ENCODE measurements at places on chromosomes 7 and 10. TPM values are rescaled to one million over a fixed set of nuclear protein-coding genes. Genes with fewer than 3 reads are reported as not detected.

DNA sequence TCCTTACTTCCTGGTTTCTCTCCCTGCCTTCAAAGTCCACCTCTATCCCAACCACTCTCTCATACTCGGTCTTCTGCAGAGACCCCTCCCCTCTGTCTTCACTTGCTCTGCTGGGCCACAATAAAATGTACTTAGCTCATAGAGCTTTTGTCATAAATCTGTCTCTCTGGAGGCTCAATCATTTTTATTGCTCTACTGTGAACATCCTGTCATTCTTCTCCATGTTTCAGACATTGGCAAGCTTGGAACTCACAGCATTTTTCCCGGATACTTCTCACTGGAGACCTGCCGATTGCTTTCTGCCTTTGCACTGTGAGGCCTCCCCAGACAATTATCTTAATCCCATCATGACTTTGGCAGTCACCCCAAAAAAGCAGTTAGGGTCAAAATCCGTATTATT lies 192.3 kb upstream of the ZMIZ1 start:
- no peaks in the 10 kb centered on the region for H3K36me3 ChIP-seq
- peak; percentile 66 for DNase-seq
- no peak overlapping the region for H3K4me3 ChIP-seq
- no peaks in the 10 kb centered on the region for H3K4me1 ChIP-seq
- H3K27ac ChIP-seq = no peak overlapping the region

GRCh38 chr10:129888784-129889616 lies 75.1 kb downstream of the EBF3 start:
- no peaks in the 10 kb centered on the region for H3K27me3 ChIP-seq
- no peak overlapping the region for H3K4me3 ChIP-seq
- DNase-seq = peak; percentile 2

GRCh38 chr7:40332516-40332915 lies 197.7 kb downstream of the SUGCT start:
- DNase-seq = no peak
- no peak overlapping the region for H3K4me3 ChIP-seq
- H3K36me3 ChIP-seq = no peaks in the 10 kb centered on the region
- H3K4me1 ChIP-seq = peaks cover 2% of the 10 kb centered on the region
- H3K27ac ChIP-seq = no peak overlapping the region
- H3K27me3 ChIP-seq = no peaks in the 10 kb centered on the region

DNA sequence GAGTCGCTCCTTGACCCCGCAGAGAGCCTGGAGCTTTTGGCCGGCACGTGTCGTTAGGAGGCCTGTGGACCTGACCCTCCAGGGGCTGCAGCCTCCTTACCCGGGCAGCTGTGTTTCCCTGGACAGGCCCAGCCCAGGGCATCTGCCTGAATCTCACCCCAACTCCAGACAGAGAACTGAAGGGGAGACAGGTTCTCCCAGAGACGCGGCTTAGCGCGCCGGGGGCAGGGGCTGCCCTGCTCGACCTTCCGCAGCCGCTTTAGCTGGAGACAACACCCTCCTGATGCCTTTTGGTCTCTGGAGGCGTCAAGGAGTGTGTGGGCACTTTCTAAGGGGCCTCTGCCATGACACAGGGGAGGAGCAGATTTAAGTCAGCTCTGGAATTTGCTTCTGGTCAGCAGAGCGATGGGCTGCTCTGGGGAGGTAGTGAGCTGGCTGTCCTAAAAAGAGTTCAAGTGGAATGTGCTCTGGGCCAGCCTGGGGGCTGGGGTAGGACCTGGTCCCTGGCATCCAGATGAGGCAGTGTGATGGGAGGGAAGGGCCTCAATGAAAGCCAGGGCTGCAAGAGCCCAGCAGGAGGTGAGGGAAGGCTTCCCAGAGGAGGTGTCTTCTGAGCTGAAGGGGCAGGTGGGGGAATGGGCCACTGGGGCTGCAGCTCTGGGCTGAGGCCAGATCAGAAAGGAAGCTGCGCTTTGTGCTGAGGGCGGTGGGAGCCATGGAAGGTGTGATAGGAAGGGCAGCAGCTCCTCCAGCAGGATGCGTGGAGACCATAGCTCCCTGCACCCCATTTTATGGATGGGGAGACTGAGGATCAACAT lies 5.8 kb downstream of the GRIFIN start:
- H3K4me1 ChIP-seq = peaks cover 7% of the 10 kb centered on the region
- no peaks in the 10 kb centered on the region for H3K27me3 ChIP-seq

DNA sequence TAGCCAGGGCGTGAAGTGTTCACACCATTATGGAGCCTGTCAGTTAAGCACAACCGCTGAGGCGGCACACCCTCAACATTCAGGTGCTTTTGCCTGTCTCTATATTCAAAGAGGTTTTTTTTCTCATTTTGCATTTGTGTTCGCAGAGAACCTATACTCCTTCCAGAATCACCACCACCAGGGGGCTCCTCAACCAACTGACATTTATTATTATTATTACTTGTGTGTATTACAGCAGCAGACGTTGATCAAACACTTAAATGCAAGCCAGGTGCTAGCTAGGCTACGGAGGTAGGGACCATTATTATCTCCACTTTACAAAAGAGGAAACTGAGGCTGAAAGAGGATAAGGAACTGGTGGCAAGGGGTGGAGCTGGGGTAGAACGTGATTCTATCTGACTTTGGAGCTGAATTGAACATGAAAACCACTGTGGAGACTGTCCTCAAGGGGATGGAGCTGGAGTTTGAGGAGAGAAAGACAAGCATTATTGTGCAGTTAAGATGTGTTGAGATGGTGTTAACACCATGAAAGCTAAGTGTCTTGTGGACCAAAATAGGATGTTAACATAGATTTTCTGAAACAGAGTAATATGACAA lies 133.8 kb upstream of the PLXNA4 start:
- no peak overlapping the region for H3K4me3 ChIP-seq
- H3K27me3 ChIP-seq = peaks cover 2% of the 10 kb centered on the region
- no peak overlapping the region for H3K27ac ChIP-seq

GRCh38 chr7:4260867-4261600 lies 421.1 kb upstream of the FOXK1 start:
- H3K4me1 ChIP-seq = no peaks in the 10 kb centered on the region
- no peaks in the 10 kb centered on the region for H3K27me3 ChIP-seq
- no peaks in the 10 kb centered on the region for H3K36me3 ChIP-seq
- H3K27ac ChIP-seq = no peak overlapping the region
- DNase-seq = no peak

GRCh38 chr10:1022413-1022812 lies 3.2 kb downstream of the IDI2 start:
- no peak for DNase-seq
- H3K27me3 ChIP-seq = no peaks in the 10 kb centered on the region
- no peak overlapping the region for H3K4me3 ChIP-seq
- no peak overlapping the region for H3K27ac ChIP-seq
- peaks cover 10% of the 10 kb centered on the region for H3K36me3 ChIP-seq

DNA sequence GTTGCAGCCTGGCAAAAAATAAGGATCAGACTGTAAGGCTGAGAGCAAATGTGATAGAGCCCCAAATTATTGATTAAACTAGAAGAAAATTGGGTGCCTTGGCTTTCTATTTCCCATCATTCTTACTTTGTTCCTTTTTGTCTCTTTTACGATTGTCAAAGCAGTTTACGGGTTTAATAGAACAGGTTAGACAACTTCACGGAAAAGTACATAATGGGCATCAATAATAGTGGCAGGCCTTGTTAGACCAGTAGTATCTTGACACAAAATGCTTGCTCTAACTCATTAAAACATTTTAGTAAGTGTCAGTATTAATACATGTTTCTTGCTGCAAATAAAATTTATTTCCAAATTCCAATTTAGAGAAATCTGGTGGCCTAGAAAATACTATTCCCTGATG lies 14.5 kb upstream of the GGCT start:
- no peak for DNase-seq
- no peaks in the 10 kb centered on the region for H3K36me3 ChIP-seq
- no peaks in the 10 kb centered on the region for H3K27me3 ChIP-seq
- no peak overlapping the region for H3K27ac ChIP-seq
- peaks cover 10% of the 10 kb centered on the region for H3K4me1 ChIP-seq

DNA sequence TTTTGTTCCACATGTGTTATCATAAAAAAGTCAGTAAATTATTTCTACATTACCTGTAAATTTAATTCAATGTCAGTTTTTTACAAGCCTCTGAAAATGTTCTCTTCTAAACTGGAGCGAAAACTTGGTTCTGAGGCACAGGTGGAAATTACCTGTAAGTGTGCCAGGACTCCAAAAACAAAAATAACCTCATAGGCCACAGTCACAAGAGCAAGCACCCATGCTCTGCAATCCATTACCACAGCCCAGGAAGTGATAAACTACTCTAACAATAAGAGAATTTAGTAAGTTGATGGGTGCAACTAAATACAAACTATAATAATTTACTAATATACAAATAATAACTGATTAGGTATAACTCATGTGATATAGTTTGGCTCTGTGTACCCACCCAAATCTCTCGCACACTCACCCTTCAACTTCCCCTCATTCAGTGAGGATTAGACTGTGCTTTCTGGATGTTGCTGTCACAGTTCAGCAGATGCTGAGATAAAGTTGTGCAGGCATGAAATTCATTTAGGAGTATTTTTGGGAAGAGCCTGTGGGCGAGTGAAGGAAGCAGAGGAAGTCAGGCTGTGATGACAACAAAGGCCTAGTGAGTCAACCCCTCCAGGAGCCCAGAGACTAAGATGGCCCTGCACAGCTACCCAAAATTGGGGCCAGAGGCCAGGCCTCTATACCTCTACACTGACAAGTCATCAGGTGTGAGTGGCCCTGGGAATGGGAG lies 16.3 kb upstream of the GIMAP6 start:
- no peak overlapping the region for H3K4me3 ChIP-seq
- H3K27ac ChIP-seq = no peak overlapping the region

- H3K4me3 ChIP-seq = no peak overlapping the region
- DNase-seq = no peak
- H3K27me3 ChIP-seq = no peaks in the 10 kb centered on the region
- H3K36me3 ChIP-seq = no peaks in the 10 kb centered on the region
- no peak overlapping the region for H3K27ac ChIP-seq
These were observed 3.5 kb downstream of the DGKB start for GRCh38 chr7:14899030-14899429.

DNA sequence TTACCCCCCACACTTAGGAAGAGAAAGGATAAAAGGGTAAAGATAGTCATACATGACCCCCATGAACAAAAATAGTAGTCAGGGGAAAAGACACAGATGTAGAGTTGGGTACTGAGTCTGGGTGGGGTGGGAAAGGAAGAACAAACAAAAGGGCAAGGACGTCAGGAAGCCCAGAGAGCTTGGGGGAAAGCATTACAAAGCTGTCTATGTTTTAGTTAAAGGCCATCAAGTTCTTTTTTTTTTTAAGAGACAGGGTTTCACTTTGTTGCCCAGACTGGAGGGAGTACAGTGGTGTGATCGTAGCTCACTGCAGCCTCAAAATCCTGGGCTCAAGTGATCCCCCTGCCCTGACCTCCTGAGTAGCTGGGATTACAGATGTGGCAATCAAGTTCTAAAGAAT lies 98.4 kb upstream of the PDLIM1 start:
- H3K4me1 ChIP-seq = peaks cover under 1% of the 10 kb centered on the region
- DNase-seq = no peak
- H3K4me3 ChIP-seq = no peak overlapping the region
- no peaks in the 10 kb centered on the region for H3K36me3 ChIP-seq
- H3K27me3 ChIP-seq = peaks cover 1% of the 10 kb centered on the region

DNA sequence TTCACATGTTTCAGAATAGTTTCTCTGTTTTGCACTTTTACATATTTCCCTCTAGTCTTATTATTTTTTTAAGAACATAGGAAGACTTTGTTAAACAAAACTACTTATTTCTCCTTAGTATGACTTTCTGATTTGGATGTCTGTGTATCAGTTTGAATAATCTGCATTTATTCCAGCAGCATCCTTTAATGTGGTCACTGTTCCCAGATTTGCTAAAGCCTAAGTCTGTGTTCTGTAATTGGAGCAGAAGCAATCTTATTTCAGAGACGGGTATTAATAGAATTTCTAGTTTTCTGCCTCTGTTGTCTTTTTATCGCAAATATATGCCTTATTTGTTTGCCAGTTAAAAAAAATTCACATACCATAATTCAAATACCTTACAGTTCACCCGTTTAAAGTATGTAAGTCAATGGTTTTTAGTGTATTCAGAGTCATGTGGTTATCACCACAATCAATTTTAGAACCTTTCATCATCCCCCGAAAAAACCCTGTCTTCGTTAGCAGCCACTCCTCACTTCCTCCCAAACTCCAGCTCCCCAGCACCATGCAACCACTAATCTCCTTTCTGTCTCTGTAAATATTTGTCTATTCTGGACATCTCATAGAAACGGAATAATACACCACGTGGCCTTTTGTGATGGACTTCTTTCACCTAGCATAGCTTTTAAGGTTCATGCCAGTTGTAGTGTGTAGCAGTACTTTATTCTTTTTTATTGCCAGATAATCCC lies 58.7 kb downstream of the INPP5F start:
- H3K27me3 ChIP-seq = no peaks in the 10 kb centered on the region
- no peak overlapping the region for H3K27ac ChIP-seq
- no peak for DNase-seq
- no peak overlapping the region for H3K4me3 ChIP-seq

GRCh38 chr7:86209036-86209435 lies 434.7 kb upstream of the GRM3 start:
- no peak overlapping the region for H3K27ac ChIP-seq
- H3K4me1 ChIP-seq = no peaks in the 10 kb centered on the region
- H3K27me3 ChIP-seq = no peaks in the 10 kb centered on the region
- H3K36me3 ChIP-seq = no peaks in the 10 kb centered on the region

DNA sequence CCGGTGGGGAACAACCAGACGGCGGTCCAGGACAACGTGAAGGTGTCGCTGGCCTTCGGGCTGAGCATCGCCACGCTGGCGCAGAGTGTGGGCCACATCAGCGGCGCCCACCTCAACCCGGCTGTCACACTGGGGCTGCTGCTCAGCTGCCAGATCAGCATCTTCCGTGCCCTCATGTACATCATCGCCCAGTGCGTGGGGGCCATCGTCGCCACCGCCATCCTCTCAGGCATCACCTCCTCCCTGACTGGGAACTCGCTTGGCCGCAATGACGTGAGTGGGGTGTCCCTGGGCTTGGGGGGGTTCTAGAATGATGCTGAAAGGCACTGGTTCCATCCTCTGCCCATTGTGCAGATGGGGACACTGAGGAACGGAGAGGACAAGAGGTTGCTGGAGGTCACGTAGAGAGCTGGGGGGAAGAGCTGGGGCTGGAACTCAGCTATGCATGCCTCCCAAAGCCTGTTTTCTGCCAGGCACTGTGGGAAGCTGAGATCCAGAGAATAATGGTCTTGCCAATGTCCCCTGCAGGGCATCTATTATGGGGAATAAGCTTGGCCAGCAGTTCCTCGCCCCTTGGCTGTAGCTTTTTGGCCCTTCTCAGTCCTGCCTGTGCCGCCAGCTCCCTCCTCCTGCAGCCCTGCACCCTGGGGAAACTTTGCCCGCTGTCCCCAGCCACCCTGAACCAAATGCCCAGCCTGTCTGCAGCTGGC lies 523 bp downstream of the AQP1 start:
- H3K36me3 ChIP-seq = no peaks in the 10 kb centered on the region
- no peak overlapping the region for H3K27ac ChIP-seq
- DNase-seq = no peak

GRCh38 chr10:62077330-62078015 lies 176.0 kb downstream of the ARID5B start:
- DNase-seq = no peak
- no peak overlapping the region for H3K27ac ChIP-seq
- no peaks in the 10 kb centered on the region for H3K27me3 ChIP-seq
- peaks cover 14% of the 10 kb centered on the region for H3K4me1 ChIP-seq

Gene NRG3
- 3.9 TPM for total RNA-seq

Gene FAM237B
- not detected for total RNA-seq

Gene PAX2
- total RNA-seq = not detected

Gene COPG2
- total RNA-seq = 9.4 TPM

Gene ELN
- 1.7 TPM for total RNA-seq

Measured in endothelial cell of umbilical vein (primary cell).